ENCODE measurements at places on chromosomes 7 and 10.

- DNase-seq, result no peak
These were observed 84.0 kb upstream of the NPY start for GRCh38 chr7:24199978-24200377.

DNA sequence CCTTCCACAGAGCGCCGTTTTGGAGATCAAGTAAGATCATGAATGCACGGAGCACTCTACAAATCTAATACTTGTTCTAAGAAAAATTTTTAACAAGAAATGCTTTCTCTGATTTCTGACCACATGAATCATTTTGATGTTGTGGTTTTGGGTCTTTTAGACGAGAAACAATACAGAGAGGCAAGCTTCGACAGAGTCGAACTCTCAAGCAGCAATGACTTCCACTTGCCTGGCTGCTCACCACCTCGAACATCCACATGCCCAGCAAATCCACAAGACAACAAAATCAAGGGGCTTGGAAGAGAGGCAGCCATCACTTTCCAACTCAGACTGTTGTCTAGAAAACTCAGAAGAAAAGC, 69.4 kb upstream of the GSDME start:
- DNase-seq, result no peak

GRCh38 chr10:71671994-71672946, 47.3 kb downstream of the C10orf105 start:
- DNase-seq, result no peak

- no peak for DNase-seq
These were observed 57.0 kb downstream of the P4HA1 start for GRCh38 chr10:73039635-73040034.

DNA sequence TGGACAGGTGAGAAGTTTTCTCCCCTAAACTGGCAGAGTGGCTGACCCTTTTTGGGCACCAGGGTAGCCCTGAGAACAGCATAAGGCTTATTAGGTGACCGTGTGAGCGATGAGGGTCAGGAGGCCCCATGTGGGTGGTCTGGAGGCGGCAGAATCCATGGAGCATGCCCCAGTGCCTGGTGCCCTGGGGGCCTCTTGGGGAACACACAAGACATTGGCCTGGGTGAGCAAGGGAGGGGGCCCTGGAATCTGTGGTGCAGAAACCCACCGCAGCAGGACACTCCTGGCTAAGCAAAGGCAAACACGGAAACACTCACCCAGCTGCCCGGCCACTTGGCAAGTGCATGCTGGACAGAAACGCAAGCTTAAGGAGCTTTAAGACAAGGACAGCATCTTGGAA, 29.5 kb downstream of the YKT6 start:
- DNase-seq, result no peak

DNA sequence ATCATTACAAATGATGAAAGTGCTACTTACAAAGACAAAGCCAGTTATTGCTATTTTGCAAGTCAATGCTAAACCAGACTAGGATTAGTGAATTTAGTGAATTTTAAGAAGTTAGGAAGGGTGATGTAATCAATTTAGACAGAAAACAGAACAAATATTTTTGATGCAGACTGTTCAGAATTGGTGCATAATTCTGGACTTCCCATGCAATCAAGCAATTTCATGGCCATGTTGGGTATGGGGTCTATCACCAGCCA, 85.4 kb downstream of the CH25H start:
- no peak for DNase-seq
